Activated CD8-positive, alpha-beta memory T cell treated with anti-CD3 and anti-CD28 coated beads for 24 hours (primary cell): ENCODE measurements at places on chromosomes 13 and 19.

- no peak for DNase-seq
Observed at GRCh38 chr19:13022111-13022858, 27.0 kb downstream of the NFIX start.

- no peak for DNase-seq
Observed at GRCh38 chr13:98044301-98044700, 90.8 kb downstream of the IPO5 start.

DNA sequence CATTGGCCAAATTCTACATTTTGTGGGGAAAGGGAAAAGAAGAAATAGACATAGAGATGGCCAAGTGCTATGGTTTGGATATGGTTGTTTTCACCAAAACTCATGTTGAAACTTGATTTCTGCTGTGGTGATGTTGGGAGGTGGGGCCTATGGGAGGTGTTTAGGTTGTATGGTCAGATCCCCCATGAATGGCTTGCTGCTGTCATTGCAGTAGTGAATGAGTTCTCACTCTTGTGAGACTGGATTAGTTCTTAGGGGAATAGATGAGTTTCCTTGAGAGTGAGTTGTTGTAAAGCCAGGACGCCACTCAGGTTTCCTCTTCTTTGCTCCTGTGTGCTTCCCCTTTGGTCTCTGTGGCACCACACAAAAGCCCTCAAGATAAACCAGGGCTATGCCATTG, 242.6 kb upstream of the RFC3 start:
- DNase-seq, result no peak

DNA sequence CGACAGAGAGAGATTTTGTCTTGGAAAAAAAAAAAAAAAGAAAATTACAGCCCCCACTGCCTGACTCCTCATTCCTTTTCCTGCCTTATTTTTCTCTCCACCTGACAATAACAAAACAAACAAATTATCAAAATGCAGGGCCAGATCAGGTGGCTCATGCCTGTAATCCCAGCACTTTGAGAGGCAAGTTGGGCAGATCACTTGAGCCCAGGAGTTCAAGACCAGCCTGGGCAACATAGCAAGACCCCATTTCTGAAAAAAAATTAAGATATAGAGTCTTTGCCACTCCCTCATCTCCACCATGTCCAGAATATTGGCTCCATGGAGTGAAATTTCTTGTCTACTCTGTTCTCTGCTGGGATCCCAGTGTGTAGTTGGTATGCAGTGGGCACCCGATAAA, 7.2 kb downstream of the CERS4 start:
- DNase-seq, result no peak

DNA sequence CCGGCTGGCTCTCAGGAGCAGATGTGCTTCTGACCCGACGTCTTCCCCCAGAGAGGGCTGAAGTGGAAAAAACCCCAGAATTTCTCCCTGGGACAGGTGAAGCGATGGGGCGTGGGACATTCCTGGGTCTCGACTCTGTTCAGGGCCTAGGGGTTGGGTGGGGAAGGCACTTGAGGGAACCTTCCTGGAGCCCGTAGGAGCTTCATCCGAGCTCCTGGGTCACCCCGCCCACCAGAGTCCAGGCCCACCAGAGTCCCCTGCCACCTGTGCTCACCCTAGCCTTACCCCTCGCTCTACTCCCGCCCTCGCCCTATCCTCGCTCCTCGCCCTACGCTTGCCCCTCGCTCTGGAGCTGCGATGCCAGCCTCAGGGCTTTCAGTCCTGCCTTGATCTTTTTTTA, 23.2 kb downstream of the EPN1 start:
- no peak for DNase-seq

DNA sequence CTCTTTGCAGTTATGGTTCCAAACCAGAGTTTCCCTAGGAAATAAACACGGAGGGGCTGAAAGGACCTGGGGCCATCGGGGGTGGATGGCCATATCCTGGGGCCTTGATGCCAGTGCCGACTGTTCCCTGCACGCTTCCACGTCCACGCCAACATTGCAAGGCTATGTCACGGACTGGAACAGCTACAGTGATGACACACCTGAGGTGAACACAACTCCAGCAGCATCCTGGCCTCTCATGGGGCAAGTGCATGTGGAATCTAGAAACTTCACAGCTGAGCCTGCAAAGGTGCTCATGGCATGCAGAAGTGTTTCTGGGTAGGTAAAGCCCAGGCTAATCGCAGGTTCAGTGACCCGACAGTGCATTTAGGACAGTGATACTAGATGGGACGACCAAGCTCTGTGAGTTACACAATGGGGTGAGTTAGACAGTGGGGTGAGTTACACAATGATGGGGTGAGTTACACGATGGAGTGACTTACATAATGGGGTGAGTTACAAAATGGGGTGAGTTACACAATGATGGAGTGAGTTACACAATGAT, 52.0 kb upstream of the GAS6 start:
- DNase-seq, result peak; percentile 33

GRCh38 chr13:52104624-52105023, 24.2 kb downstream of the NEK5 start:
- DNase-seq, result no peak

- no peak for DNase-seq
Observed at GRCh38 chr19:36207605-36208252, 6.7 kb downstream of the ZNF565 start.

GRCh38 chr19:7476777-7477494, 11.9 kb downstream of the PEX11G start:
- DNase-seq, result no peak

- DNase-seq, result no peak
Observed at GRCh38 chr13:92354583-92354982, 872.0 kb upstream of the GPC6 start.

GRCh38 chr13:41512441-41512840, 55.1 kb downstream of the RGCC start:
- DNase-seq, result no peak

- DNase-seq, result peak; percentile 81
Observed at GRCh38 chr13:40186626-40187323, 479.7 kb downstream of the FOXO1 start.

GRCh38 chr19:2974342-2975041, 2.9 kb upstream of the TLE6 start:
- DNase-seq, result no peak

- no peak for DNase-seq
Observed at GRCh38 chr19:2536461-2536860, 60.5 kb downstream of the GADD45B start.
